ENCODE measurements at places on chromosomes 2 and 18.

- DNase-seq = no peak
These were observed 18.4 kb downstream of the NCK2 start for GRCh38 chr2:105763076-105763475.

GRCh38 chr2:192029089-192029488 is 165.6 kb downstream of the TMEFF2 start:
- DNase-seq = no peak

DNA sequence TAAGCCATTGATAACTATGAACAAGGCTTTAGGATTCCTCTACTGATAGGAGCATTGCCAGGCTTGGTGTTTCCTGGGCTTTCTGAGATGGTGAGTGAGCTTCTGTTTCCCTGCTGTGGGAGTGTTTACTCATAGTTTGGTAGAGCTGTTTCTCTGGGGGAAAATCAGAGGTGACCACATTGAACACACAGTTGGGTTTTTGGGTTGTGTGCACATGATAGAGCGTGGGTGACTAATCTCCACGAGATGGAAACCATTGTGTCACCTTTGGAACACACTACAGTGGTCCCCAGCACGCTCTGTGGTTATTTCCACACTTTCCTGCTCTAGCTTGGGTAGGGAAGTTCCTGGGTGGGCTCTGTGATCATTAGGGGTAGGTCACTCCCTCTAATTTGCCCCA is 5.4 kb downstream of the IL1R1 start:
- DNase-seq = peak; percentile 52

- no peak for DNase-seq
These were observed 9.1 kb upstream of the MALT1 start for GRCh38 chr18:58662118-58662517.

DNA sequence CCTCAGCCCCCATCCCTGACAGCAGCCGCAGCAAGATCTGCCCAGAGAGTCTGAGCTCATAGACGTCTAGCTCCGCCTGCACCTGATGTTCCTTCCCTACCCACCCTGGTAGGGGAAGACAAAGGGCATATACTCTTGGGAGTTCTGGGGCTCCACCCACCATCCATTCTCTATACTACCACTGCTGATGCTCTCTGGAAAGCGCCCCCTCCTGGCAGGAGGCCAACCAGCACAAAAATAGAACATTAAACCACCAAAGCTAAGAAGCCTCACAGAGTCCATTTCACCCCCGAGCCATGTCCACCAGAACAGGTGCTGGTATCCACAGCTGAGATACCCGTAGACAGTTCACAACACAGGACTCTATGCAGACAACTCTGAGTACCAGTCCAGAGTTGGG is 662.6 kb upstream of the FAM98A start:
- no peak for DNase-seq

DNA sequence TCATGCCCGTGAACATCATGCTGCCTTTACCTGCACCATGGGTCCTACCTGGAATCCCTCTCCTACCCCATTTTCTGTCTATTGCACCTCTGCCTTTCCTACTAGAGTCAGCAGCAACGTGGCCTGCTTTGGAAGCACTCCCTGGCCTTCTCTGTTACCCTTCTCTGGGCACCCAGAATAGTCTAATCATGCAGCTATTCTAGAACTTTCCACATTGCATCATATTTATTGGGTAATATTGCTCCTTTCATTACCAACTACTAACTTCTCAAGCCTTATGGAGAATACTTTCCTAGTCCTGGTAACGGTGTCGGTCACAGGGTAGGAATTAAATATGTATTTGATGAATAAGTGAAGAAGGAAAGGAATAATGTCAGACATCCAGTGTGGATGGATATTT is 33.3 kb upstream of the CREG2 start:
- DNase-seq = no peak

- no peak for DNase-seq
These were observed 205.6 kb downstream of the RTP5 start for GRCh38 chr2:242075168-242075567.

DNA sequence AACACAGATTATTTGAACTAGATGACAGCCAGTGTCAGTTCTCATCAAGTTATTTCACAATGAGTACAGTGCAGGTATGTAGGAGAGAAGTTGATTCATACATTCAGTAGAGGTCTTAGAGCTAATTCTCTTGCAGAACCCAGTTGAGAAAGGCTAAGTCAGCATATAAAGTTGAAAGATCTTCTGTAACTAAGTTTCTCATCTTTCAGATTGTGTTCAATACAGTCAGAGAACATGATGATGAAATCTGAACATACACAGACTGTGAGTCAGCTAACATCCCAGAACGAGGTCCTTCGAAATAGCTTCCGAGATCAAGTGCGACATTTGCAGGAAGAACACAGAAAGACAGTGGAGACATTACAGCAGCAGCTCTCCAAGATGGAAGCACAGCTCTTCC is 41.9 kb upstream of the LIMS1 start:
- DNase-seq = no peak

- no peak for DNase-seq
These were observed 77.9 kb upstream of the KLF7 start for GRCh38 chr2:207243601-207244000.

- DNase-seq = no peak
These were observed 7.0 kb upstream of the PAX3 start for GRCh38 chr2:222305516-222306392.

GRCh38 chr2:219459460-219460311 is 25.0 kb downstream of the SPEG start:
- DNase-seq = peak; percentile 19

GRCh38 chr2:241156971-241157441 is 6.7 kb downstream of the PPP1R7 start:
- no peak for DNase-seq

DNA sequence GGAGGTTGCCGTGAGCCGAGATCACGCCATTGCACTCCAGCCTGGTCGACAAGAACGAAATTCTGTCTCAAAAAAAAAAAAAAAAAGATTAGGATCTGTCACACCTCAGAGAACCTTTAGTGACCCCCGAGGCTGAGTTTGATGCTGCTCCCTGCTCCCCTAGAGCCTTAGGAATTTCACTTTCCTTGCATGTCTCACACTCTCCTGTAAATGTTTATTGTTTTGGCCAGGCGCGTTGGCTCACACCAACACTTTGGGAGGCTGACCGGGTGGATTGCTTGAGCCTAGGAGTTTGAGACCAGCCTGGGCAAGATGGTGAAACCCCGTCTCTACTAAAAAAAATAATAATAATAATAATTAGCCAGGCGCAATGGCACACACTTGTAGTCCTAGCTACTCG is 31.5 kb downstream of the SRSF7 start:
- DNase-seq = no peak

GRCh38 chr18:8536231-8536630 is 73.0 kb upstream of the RAB12 start:
- no peak for DNase-seq

DNA sequence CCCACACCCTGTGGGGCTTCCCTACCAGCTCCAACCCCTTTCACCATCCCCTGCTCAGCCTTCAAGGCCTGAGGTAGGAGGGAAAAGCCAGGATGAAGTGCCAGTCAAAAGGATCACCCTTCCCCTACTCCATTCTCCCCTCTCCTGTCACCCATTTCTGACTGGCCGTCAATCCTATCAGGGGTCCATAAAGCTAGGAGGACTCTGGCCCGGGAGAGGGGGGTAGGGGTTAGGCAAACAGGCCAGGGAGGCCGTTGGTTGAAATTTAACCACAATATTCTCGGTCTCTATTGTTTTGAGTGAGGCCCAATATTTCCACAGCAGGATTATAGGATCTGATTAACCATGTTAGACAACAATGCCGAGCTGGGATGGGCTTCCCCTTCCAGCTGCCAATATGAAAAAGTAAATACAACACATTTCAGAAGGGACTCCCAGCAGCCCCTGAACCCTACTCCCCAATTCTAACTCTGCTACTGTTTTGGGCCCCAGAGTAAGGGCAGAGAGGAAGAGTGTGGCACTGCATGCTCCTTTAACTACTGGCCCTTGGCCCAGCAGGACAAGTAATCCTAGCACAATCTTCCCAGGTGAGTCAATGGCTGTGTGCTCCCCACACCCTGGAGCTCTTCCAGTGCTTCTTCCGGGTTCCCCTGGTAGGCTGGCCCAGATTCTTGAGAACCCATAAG is 10.6 kb upstream of the IHH start:
- DNase-seq = no peak

GRCh38 chr2:180733330-180733729 is 247.1 kb upstream of the UBE2E3 start:
- no peak for DNase-seq

- no peak for DNase-seq
These were observed 48.4 kb downstream of the TMEFF2 start for GRCh38 chr2:192146069-192147015.

- DNase-seq = no peak
These were observed 22.0 kb downstream of the RBM43 start for GRCh38 chr2:151239624-151240023.

- no peak for DNase-seq
These were observed 624.8 kb upstream of the RAB6C start for GRCh38 chr2:129354631-129355030.

- no peak for DNase-seq
These were observed 323.5 kb upstream of the SKOR2 start for GRCh38 chr18:47574966-47575365.

GRCh38 chr2:129459200-129459876 is 520.1 kb upstream of the RAB6C start:
- no peak for DNase-seq

- DNase-seq = no peak
These were observed 141.0 kb upstream of the RAB12 start for GRCh38 chr18:8468191-8468590.

DNA sequence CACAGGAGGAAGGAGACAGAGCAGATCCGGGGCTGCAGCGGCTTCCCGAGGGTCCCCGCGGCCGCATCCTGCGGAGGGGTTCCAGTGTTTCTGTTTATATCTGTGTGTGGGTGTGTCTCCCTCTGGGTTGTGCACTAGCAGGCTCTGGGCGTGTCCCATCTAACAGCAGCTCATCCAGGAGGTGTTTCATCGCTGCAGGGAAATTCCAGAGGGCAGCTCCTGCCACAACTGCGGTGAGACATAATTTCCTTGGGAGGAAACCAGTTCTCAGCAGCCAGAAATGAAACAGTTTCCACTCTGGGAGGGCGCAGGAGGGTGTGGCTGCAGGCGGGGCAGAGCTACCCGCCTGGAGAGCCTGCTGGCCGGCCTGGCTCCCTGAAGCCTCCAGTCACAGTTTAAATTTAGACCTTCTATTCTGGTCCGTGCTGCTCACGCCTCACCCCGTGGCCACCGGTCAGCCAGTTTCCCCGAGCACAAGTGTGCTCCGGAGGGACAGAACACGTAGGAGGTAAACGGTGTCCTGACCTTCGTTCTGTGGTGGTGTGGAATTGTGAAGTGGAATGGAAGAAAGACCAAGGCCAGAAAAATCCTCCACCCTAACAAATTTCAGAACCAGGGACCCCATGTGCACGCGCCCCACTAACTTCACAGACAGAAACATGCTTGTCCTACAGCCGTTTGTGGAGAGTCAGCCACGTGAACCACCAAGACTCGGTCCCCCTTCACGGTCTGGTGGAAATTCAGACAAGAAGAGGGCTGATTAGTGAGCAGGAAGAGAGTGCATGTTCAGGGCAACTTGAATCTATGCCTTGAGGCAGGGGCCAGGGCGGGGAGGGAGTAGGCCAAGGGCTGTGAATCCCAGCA is 50.2 kb downstream of the TEX44 start:
- peak; percentile 54 for DNase-seq

- DNase-seq = no peak
These were observed 784.1 kb upstream of the CDH7 start for GRCh38 chr18:64966667-64967066.

DNA sequence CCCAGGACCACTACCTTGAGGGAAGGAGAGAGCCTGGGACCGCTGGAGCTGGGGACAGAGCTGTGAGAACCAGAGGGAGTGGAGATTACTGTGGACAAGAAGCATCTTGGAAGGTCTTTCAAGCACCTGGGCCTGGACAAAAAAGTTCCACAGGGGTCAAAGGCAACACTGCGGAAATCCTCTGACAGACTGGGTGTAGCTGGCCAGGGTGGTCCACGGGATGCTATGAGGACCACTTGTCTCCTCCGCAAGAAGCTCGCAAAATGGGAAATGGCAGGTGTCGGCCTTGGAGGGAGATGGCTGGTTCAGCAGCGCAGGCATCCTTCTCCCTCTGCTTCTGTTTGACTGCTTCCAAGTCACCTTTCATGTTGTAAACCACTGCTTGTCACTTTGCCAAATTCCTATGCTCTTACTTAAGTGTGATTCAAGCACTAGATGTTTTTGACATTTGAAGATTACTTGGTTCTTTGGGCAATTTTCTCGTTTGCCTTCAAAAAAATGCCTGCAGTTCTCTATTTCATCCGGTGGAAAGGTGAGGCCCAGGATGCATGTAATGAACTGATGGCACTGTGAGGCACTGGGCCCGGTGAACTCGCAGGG is 27.7 kb downstream of the KLHL29 start:
- no peak for DNase-seq

GRCh38 chr2:208034503-208035140 is 9.3 kb upstream of the PLEKHM3 start:
- no peak for DNase-seq

GRCh38 chr2:11754700-11755015 is 8.2 kb downstream of the LPIN1 start:
- no peak for DNase-seq

GRCh38 chr2:159192371-159192918 is 94.1 kb downstream of the WDSUB1 start:
- DNase-seq = no peak

GRCh38 chr18:49722477-49722876 is 90.9 kb downstream of the ACAA2 start:
- DNase-seq = no peak

GRCh38 chr2:202442882-202443281 is 66.8 kb downstream of the BMPR2 start:
- DNase-seq = no peak

All from stimulated activated CD4-positive, alpha-beta T cell treated with anti-CD3 and anti-CD28 coated beads, Interleukin-2, amount 100 ng/mL, for 4 hours (primary cell).